Stimulated activated CD8-positive, alpha-beta memory T cell treated with anti-CD3 and anti-CD28 coated beads, Interleukin-15, amount 100 ng/mL, for 24 hours (primary cell): ENCODE measurements at places on chromosomes 3 and 15.

- no peak for DNase-seq
These were observed 129.2 kb upstream of the IL12A start for GRCh38 chr3:159859424-159859823.

- no peak for DNase-seq
These were observed 26.9 kb upstream of the ZMAT3 start for GRCh38 chr3:179098388-179099077.

- no peak for DNase-seq
These were observed 15.2 kb downstream of the TGFBR2 start for GRCh38 chr3:30621576-30621975.

- no peak for DNase-seq
These were observed 198.4 kb downstream of the ADAMTS17 start for GRCh38 chr15:100143378-100143777.

- no peak for DNase-seq
These were observed 123.3 kb upstream of the RASGRP1 start for GRCh38 chr15:38687775-38688495.

- no peak for DNase-seq
These were observed 6.8 kb upstream of the WNT7A start for GRCh38 chr3:13886593-13887129.

DNA sequence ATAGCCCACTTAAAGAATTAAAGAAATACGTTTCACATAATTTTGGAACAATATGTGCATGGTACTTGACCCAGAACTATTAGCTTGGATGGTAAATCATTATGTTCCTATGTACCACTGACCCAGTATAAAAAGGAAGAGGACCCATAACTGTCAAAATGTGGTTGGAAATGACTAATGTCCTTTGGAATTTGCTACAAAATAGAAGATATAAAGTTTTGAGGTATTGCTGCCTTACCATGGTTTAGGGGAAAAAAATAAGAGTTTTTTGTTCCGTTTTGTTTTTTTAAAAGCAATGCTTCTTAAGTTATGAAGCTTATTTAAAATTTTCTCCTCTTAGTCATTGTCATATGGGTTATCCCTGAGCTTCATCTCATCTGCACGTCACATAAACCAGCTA lies 15.8 kb upstream of the TFDP2 start:
- DNase-seq = no peak

GRCh38 chr15:28109626-28110455 lies 10.7 kb upstream of the OCA2 start:
- no peak for DNase-seq

DNA sequence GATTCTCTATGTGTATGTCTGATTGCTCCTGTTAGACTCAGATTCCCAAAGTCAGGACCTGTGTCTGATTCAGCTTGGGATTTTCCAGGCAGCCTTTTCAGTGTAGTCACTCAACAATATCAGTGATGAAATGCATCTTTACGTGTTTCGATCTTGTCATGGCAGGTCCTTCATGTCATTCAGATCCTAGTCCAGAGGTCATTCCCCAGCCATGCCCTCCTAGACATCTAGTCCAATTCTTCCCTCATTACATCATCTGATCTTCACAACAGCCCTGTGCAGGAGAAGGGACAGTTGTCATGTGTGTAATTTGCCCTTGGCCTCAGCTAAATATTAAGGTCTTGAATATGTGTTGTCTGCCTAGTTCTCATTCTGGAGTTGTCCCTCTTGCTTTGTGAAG lies 153.2 kb upstream of the NR2E3 start:
- DNase-seq = no peak

DNA sequence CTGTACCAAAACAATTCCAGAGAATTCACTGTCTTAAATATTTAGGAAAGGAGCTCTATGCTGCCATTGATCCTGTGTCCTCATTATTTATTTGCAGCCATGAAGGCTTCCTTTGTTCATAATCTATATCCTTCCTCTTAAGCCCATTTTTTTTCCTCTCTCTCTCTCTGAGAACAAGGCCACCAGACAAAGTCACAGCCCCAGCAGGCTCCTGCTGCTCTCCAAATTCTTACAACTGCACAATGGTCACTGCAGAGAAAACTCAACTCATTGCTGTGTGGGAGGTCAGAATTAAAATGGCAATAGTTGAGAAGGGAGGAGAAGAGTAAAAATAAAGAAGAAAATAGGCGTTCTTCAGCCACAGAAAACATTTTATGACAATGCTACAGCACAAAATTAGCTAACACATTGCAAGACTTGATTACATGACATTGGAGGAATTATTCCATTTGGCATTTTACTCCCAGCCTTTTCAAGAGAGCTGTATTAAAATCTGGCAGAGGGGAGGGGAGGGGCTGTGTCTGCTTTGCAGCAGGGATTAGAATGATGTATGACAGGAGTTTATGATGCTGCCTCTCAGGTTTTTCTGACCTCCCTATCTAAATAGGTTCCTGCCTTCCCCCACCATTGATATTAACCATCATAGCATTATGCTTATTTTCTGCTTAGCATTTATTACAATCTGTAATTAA lies 399.7 kb upstream of the THBS1 start:
- DNase-seq = no peak

- DNase-seq = no peak
These were observed 1096.3 kb upstream of the CFAP20DC start for GRCh38 chr3:60146121-60146520.

- no peak for DNase-seq
These were observed 79.0 kb downstream of the SERPINI1 start for GRCh38 chr3:167814441-167814951.

- DNase-seq = no peak
These were observed 26.4 kb upstream of the TNFAIP8L3 start for GRCh38 chr15:51121118-51121517.

- no peak for DNase-seq
These were observed 195.3 kb downstream of the ABHD5 start for GRCh38 chr3:43885908-43886618.

GRCh38 chr3:133838296-133838789 lies 32.7 kb downstream of the SRPRB start:
- DNase-seq = no peak

GRCh38 chr15:59764775-59765174 lies 75.7 kb upstream of the BNIP2 start:
- no peak for DNase-seq

- DNase-seq = no peak
These were observed 165.6 kb downstream of the LPP start for GRCh38 chr3:188319569-188319968.

DNA sequence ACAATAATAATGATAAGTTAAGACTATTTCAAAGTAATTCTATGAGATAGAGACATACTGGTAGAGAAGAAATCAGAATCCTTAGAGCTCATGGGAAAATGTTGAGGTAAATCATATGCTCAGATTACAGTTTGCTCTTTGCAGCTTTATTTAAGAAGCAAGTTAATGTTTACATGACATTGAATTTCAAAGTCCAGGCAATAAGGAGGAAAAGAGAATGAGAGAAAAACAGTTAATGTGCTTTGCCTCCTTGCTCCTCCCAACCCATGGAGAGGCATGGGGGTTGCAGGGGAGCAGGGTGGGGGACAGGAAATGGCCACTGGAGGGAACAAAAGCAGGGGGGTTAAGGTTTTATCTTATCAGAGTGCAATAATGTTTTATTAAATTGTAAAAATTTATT lies 42.2 kb upstream of the ZBTB38 start:
- DNase-seq = no peak

DNA sequence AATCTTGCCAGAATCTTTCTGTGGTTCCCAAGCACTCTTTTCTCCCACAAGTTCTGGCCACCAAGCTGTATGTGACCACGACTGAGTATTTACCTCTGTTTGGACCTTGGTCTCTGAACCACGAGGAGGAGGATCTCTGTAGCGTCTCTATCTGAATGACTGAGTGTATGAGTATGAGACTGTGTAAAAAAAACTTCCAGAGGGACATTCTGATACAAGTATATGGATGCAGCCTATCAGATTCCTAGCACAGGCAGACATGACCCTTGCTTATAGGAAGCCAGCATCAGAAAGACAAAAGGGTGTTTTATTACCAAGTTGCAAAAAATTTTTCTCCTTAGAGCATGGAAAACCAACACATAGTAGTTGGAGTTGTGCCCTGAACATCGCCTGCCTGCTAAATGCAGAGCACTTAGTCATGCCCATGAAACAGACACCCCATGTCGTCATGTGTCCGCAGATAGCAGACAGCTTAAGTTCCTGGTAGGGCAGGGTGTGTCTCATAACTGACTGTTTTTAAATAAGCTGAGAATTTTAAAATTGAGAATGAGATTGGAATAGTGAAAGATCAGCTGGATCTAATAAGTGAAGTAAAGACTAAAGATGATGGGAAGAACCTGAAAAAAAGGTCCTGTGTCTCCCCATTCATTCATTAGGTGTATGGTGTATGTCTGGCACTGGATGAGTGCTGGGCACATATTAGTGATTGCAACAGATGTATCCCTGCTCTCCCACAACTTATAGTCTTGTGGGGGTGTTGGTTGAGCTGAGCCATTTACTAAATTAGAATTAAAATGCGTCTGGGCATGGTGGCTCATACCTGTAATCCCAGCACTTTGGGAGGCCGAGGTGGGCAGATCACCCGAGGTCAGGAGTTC lies 30.9 kb downstream of the DAG1 start:
- DNase-seq = no peak

GRCh38 chr3:189577050-189577951 lies 53.9 kb upstream of the TP63 start:
- DNase-seq = no peak

DNA sequence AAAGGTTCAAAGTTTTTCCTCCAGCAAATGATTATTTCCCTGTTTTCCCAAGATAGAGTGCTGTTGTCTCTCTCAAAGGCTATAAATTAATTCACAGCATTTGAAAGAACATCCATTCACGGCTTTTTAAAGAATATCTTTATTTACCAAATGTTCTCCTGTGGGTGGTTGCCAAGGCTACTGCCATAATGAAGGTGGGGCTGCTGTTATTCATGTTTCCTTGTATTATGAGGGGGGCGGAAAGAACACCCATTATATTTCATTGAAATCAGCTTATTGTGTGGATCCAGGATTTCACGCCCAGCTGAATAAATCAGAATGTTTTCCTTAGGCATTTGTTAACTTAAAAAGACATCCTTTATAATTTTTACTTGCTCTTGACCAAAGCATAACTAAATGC lies 10.1 kb downstream of the SRP14 start:
- DNase-seq = no peak

DNA sequence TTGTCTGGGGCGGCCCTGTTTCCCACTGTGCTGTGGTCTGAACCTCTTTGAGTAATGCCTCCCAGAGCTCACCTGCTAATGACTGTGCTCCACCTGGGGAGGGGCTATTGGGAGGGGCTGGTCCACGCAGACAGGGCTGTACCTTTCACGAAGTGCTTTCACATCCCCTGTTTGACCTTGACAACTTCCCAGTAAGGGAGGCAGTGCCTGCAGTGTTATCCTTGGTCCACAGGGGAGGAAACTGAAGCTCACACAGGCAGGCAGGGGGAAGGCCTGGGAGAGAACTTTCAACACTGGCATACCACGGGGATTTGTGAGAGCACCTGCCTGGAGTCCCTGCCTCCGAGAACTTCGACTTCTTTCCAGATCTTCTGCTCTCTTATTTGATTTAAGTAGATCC lies 91.2 kb downstream of the CACNA1D start:
- no peak for DNase-seq

DNA sequence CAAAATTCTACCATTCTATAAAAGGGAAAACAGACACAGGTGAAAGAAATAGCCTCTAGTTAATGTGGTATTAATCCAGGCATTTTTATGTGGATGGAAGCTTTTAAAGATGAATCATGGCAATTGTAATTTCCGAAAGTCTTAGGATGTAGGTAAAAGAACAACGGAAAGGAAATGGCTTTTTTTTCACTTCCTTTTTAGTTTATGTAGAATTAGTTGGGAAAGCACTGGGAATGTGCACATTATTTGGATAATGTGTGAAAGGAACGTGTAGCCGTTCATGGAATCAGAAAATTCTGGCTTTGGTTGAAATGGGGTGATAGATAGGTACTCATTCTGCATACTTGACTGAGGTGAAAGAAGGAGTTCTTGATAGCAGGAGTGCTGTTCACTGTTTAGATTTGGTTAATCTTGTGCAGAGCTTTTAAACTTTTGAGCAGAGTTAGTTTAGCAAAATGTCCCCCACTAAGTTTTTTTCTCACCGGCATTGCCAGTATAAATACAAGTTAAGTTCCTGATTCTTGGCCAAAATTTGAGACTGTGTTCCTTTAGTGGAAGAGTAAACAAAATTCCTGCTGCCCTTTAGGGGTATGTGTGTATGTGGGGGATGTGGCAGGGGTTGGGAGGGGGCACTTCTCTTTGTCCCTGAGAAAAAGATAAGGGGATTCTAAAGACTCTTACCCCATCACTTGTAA lies 20.2 kb upstream of the UTS2B start:
- DNase-seq = no peak
